ENCODE measurements at places on chromosomes 4 and X.

DNA sequence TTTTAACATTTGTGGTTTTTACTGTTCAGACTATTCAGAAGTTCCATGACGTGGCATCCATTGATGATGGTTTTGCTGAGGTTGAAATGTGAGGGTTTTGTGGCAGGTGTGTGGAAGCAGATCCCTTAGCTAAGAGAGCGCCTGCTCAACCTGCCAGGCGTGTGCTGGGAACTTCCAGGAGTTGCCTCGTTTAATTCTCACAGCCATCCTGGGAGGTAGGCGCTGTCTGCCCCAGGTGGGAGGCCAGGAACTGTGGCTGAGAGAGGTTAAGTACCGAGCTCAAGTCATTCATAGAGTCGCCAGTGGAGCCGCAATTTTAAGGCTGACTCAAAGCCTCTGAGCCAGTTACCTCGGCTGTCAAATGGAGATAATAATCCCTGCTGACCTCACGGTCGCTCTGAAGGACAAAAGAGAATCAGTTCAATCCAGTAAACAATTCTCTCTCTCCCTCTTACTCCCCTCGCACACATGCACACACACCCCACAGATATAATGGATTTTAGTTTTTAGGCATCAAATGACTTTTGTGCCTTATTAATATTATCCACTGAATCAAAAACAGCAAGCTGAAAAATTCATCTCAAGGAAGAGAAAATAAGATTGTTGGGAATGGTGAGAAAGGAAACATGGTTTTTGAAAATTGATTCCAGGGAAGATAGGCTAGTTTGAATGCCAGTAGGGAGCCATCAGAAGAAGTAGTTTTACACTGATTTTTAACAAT, 171.3 kb downstream of the PTTG2 start:
- DNase-seq, result peak; percentile 90

DNA sequence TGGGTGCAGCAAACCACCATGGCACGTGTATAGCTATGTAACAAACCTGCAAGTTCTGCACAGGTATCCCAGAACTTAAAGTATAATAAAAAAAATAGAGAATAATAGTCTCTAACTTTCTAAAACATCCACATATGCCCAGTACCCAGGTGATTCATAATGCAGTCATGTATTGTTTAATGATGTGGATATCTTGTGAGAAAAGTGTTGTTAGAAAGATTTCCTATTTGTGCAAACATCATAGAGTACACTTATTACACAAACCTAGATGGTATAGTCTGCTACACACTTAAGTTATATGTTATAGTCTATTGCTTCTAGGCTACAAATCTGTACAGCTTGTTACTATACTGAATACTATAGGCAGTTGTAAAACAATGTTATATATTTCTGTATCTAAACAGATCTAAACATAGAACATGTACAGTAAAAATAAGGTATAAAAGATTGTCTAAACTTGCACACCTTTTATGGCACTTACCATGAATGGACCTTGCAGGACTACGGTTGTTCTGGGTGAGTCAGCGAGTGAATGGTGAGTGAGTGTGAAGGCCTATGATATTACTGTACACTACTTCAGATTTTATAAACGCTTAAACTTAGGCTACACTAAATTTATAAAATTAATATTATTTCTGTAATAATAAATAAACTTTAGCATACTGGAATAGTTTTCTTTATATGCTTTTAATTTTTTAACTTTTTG, 232.2 kb upstream of the SLIT2 start:
- DNase-seq, result no peak

GRCh38 chr4:18419780-18420179, 398.2 kb upstream of the LCORL start:
- no peak for DNase-seq

GRCh38 chrX:110741213-110741796, 54.3 kb downstream of the CHRDL1 start:
- no peak for DNase-seq

- no peak for DNase-seq
Measured at GRCh38 chr4:14155803-14156202, 528.3 kb upstream of the BOD1L1 start.

DNA sequence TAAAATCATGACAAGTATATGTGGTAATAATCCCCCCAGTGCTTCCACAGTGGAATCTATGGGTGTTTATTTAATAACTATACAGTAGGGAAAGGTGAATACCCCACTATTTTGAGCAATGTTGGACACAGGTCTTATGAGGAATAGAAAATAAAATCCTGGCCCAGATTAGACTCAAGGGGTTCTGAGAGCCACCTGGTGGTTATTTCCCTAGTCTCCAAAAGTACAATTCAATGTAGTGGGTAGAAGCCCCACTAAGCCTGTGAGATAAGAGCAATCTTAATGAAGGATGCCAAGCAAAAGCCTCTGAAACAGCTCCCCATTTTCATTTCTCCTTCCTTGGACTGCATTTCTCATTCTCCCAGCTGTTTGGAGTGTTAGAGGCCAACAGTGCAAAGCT, 328.2 kb upstream of the NR3C2 start:
- no peak for DNase-seq

- DNase-seq, result no peak
Measured at GRCh38 chr4:73447671-73448070, 11.7 kb downstream of the AFP start.

GRCh38 chr4:26197018-26197779, 123.6 kb upstream of the RBPJ start:
- DNase-seq, result peak; percentile 86

DNA sequence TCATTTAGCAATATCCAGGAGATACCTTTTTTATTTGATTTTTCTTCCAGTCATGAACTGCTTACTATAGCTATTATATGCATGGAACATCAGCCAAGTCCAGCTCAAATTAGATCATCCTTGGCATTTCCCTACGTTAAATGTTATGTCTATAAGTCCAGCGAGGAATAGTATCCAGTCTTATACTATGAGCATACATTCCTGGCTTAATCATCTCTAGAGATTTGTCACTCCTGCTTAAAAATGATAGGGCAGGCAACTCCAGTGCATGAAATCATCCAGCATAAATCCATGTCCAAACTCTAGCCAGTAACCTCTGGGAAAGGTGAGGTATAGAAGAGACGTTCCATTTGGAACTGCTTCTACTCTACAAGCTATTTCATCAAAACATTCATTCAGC, 126.7 kb upstream of the VCX2 start:
- DNase-seq, result no peak

GRCh38 chrX:153458476-153458875, 11.9 kb downstream of the HAUS7 start:
- DNase-seq, result no peak

- DNase-seq, result no peak
Measured at GRCh38 chr4:160082432-160083207, 979.7 kb downstream of the RAPGEF2 start.

DNA sequence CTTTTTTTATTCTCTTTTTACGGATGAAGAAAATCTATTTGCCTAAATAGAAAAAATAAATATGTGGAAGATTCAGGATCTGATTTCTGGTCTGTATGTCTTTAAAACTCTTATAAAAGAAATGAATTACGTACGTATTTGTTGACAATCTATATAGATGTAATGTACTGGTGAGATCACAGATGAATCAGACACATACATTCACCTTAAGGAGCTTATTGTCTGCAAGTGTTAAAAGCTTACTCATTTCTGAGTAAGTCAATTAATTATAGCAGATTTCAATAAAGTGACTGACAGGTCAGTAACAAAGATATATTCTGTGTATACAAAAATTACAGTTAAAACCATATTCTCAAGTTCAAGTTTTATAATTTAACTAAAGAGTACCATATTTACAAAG, 66.6 kb upstream of the NAF1 start:
- no peak for DNase-seq

GRCh38 chr4:155789391-155789790, 30.6 kb downstream of the GUCY1B1 start:
- DNase-seq, result no peak

GRCh38 chr4:24394041-24394440, 190.3 kb downstream of the DHX15 start:
- DNase-seq, result no peak

DNA sequence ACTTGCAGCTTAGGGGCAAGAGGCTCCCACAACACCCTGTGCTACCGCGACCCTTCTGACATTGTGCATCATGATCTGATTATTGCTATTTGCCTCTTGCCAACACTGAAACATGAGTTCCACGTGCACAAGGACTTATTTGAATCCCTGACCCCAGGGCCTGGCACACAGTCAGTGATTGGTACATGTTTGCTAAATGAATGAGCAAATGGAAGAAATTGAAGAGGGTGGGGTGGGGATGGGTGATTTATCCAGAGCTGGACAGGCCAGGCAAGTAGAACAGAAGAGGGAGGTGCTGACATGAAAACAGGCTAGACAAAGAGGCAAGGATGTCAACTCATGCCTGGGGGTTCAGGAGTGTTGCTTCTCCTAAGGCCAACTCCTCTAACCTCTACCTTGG, 24.9 kb upstream of the RPL39 start:
- DNase-seq, result no peak

GRCh38 chr4:70997546-70997945, 4.1 kb downstream of the DCK start:
- no peak for DNase-seq

DNA sequence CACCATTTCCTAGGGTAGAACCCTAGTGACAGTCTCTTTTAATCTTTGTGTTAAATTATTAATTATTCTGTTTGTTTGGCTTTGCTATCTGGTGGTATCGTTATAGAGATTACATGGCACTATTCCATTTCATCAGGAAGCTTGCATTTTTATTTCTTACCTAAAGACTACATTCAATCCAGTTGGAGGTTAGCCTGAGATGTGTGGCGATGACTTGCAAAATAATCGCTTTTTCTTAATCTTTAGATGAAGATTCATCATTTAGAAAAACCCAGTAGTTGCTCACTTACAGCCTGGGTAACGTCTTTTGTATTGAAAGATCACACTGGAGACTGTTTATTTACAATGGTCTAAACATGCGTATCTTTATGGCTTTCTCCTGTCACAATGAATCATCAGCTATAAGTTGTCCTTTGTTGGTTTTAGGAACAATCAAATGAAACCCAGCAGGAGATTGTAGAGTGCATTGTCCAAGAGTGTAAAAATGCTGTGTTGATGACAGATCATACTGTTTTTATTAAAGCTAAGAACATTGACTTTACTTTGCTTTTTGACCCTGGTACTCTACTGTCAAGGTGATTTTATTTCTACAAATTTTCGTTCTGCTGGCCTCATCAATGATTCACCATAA, 281.7 kb upstream of the PITX2 start:
- no peak for DNase-seq

GRCh38 chr4:107402291-107402690, 317.7 kb downstream of the PAPSS1 start:
- no peak for DNase-seq

GRCh38 chrX:38937400-38937799, 136.1 kb downstream of the MID1IP1 start:
- DNase-seq, result no peak

DNA sequence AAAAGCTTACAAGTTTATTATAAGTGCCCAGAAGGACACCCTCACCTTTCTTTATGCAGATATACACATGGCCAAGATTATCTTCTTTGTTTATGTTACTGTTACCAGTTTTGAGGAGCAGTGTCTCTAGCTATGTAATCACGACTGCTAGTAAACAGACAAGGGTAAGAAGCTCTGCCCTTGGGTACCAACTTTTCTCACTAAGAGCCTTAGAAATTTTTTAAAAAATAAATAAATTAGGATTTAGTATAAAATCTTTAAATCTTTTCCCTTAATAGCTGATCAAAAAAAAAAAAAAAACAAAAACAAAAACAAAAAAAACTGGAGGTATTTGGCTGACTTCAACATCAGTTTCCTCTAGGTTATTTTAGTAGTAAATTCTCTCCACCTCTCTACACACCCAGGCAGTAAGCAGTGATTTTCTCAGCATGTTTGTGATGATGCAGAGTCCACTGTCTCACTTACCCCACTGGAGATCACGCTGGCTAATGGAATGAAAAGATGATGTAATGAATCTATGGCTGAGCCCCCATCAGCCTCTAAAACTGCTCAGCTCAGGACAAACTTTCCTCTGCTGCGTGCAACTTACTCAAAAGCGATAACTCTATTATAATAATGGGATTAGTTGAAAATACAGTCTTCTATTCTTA, 125.9 kb downstream of the FRYL start:
- DNase-seq, result no peak

- DNase-seq, result no peak
Measured at GRCh38 chr4:1833307-1834046, 22.5 kb downstream of the LETM1 start.

DNA sequence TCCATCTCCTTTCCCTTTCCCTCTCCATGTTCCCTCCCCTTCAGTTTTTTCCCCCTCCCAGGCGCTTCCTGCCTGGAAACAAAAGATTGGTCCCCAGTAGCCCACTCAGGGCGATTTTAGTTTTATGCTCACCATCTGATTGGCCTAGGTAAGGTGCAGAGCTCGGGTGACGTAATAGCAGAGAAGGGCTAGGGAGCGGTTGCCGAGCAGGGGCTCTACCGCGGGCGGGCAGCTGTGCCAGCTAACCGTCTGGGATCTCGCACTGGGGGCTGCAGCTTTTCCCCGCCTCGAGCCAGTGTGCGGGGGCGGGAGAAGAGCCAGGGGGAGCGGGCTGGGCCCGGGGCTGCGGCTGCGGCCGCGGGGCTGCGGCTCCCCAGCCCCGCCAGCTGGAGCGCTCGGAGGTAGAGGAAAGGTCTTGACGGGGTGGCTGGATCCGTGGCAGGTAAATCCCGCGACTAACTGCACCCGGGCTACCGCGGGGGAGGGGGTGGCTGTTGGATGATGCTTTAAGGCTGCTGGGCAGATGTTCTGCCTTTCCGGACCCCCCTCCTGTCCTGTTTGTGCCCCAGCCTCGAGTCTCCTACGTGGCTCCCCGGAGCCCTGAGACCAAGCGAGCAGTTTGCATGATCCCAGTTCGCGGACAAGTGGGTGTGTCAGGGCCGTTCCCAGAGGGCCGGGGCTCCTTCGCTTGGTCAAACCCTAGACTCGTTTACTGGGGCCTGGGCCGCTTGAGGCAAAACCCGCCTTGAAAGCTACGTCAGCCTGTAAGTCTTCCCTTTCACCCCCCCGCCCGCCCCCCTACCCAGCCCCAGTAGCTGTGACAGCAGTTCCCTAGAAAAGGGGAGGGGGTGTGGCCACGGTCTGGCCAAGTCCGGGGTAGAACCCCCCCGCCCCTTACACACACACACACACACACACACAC, at the start of gene PAK3:
Gene PAK3 (plus strand): TSS at position 218 of the 922 bp plus-strand sequence. CDS start 26,913 bp downstream, outside the sequence.
- peak; percentile 70 for DNase-seq
